GM23338 (cell line): ENCODE measurements at places on chromosomes 7 and 10. TPM values are rescaled to one million over a fixed set of nuclear protein-coding genes. Genes with fewer than 3 reads are reported as not detected.

- no peak for DNase-seq
Measured at GRCh38 chr7:139886206-139886605, 57.1 kb downstream of the TBXAS1 start.

DNA sequence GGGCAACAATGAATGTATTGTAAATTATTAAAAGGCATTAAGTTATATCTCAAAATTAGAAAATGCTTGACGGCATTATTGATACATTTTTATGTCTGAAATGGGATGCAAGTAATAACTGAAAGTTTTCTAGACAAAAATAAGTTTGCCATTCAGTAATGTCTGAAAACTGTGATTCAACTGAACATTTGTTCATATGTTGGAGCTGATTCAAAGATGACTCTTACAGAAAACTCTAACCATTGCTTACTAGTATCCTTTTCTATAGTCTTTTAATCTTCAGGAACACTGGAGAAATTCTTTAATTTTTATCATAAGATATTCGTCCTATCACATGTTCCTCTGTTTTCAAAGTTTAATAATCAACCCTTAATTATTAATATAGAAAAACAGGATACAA, 71.1 kb upstream of the TFEC start:
- DNase-seq: no peak

- DNase-seq: no peak
Measured at GRCh38 chr10:18325889-18326531, 185.8 kb downstream of the CACNB2 start.

- no peak for DNase-seq
Measured at GRCh38 chr10:14742382-14742781, 32.3 kb downstream of the FAM107B start.

Gene LIPN
- not detected in 2 replicates for polyA plus RNA-seq
